ENCODE measurements at places on chromosomes 5 and 9. TPM values are rescaled to one million over a fixed set of nuclear protein-coding genes. Genes with fewer than 3 reads are reported as not detected.

Gene LCP2
- not detected for total RNA-seq

DNA sequence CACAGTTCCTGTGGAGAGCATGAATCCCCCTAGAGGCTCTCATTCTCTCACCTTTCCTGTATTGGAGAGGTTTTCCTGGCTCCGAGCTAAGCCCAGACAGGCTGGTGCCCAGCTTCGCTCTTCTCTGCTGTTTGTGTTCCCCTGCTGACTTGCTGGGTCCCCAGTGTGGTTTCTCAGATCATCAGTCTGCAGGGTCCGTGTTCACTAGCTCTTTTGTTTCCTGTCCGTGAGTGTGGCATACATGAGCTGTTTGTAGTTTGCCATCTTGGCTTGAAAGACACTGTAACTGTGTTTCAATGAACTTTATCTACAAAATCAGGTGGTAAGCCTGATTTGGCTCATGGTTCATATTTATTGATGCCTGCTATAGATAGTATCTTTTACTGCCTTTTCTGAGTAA lies 23.8 kb downstream of the LOX start:
- no peaks in the 10 kb centered on the region for H3K36me3 ChIP-seq
- no peak overlapping the region for H3K27ac ChIP-seq
- peaks cover 5% of the 10 kb centered on the region for H3K4me1 ChIP-seq
- DNase-seq: no peak
- H3K27me3 ChIP-seq: no peaks in the 10 kb centered on the region

DNA sequence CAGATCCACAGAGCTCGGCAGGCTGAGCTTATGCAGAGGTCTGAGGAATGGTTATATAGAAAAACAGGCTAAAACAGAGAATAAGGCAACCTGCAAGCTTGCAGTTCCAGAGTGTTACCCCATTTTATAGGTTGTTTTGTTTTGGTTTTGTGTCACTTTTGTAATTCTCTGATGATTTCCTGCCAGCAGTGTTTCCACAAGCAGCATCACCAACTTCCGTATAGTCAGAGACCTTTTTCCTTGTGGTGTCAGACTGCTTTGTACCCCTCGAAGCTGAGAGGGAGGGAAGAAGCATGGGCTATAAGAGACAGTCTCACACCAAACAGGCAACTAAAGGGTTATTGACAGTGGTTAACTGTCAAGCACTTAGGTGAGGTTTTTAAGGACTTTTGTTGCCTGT lies 61.8 kb downstream of the TLE4 start:
- H3K27ac ChIP-seq: no peak overlapping the region
- no peaks in the 10 kb centered on the region for H3K27me3 ChIP-seq
- H3K36me3 ChIP-seq: peaks cover 17% of the 10 kb centered on the region
- no peak overlapping the region for H3K4me3 ChIP-seq

- H3K27me3 ChIP-seq: no peaks in the 10 kb centered on the region
- no peak overlapping the region for H3K4me3 ChIP-seq
- no peaks in the 10 kb centered on the region for H3K36me3 ChIP-seq
These were observed 138.6 kb downstream of the PALM2AKAP2 start for GRCh38 chr9:109918339-109919163.

Data from neural progenitor cell (in vitro differentiated cells).